ENCODE measurements at places on chromosomes 16 and 17.

DNA sequence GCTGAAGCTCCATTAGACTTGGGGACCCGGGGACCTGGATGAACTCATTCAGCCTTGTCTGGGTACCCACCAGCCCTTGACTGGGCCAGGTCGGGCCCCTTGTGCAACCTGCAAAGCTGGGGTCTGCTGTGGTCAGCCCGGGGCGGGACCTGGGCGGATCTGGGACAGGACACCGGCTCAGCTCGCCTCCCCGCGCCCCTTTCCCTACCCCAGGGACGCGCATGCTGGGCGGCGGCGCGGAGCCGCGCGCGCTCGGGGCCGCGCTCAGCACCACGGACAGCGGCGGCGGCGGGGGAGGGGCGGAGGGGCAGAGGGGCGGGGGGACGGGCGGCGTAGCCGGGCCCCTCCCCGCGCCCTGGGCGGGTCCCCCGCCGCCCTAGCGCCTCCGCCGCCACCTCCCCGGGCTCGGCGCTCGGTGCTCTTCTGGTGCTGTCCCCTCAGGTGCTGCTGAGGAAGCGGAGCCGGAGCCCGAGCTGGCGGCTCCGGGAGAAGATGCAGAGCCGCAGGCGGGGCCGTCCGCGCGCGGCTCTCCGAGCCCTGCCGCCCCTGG lies 7.4 kb downstream of the ACD start:
- DNase-seq: peak; percentile 1

DNA sequence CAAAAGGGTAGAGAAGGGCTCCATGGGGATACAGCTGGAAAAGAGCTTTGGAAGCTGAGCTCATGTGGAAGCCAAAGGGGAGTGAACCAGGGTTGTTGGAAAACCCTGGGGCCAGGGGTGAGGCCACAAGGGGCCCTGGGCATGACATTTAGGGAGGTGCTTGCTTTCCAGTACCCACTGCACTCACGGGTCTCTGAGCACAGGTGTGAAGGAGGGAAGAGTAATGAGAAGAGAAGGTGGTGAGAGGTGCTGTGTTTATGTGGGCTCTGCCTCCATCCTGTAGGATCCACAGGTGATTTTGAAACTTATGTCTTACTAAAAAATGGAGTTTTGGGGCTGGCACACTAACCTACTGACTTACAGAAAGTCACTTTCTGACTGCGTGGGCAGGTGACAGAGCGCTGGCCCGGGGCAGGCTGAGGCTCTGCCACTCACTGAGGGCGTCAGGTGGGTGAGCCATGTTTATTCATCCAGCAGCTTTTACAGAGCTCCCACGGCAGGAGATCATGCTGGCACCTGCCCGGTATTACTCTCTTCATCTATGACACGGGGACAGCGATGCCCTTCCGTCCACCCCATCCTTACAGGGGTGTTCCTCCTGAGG lies 18.9 kb downstream of the KSR1 start:
- no peak for DNase-seq

- DNase-seq: no peak
Measured at GRCh38 chr16:12723681-12724080, 80.0 kb downstream of the CPPED1 start.

DNA sequence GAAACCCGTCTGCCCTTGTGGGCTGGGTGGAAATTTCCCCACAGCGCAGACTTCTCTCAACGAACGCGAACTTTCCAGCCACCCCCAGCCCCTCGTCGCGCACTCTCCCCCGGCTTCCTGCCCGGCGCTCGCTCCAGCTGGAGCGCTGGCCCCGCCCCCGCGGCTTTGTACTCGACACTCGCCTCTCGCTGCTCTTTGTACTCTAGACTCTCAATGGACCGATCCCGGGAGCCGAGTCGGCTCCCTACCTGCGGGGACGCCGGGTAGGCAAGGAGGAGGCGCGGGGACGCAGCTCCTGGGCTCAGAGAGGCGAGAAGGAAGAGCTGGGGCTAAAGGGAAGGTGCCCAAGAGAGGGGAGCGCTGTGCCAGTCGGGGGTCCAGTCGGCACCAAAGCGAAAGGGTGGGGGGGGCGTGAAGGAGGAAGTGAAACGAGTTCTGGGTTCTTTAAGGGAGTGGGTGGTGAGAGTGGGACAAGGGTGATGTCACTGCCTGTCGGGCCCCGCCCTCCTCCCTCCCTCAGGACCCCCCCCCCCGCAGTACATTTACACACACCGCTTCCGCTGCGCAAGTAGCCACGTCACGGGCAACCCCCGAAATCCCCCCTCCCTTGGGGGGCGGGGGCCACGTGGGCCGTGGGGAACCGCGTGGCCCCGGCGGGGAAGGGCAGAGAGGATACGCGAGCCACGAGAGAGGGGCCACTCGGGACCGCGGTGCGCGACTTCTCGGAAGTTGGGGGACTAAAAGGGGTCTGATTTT lies 9.7 kb downstream of the KDM6B start:
- DNase-seq: peak; percentile 51

GRCh38 chr17:27295945-27296344 lies 2.0 kb downstream of the WSB1 start:
- no peak for DNase-seq

DNA sequence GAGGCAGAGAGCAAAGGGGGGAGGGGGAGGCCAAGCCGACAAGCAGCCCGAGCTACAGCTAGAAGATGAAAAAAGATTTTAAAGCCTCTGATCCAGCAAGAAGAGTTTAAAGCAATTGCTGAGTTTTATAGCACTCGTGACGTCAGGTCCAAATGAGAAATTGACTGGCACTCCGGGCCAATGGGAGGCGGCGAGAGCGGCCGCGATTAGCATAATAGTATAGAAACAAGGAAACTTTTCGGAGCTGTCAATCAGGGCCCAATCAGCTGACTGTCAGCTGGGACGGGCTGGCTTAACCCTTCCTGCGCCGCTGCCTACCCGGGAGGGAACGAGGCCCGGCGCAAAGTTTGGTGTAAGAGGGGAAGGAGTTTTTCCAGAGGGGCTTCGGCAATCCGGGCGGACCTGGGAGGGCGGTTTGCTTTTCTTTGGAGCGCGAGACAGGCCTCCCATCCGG lies at the start of gene MAF:
TSS of gene MAF (minus strand) at position 100 of the 454 bp plus-strand sequence. CDS start 835 bp downstream, outside the sequence.
- peak; percentile 73 for DNase-seq
